ENCODE measurements at places on chromosomes 16 and 17.
A peak's percentile ranks its signal among the peaks of the same experiment; 100 is the strongest.

DNA sequence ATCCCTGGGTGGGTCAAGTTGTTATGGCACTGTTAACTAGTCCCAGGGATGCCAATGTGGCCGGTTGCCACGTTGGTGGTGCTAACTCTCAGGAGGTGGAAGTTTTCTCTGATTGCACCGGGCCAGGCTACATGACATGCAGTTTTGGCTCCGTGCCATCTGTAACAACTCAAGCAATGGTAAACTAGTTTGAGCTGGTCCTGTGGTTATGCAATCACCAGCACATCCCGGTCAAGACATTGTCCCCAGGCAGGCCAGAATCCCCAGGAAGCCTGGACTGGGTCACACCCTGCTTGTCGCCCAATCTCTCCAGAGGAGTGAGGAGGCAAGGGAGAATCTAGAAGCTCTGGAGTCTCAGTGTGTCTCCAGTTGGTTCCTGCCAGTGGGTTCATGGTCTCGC is 10.1 kb upstream of the CCL17 start:
- no peak for DNase-seq

DNA sequence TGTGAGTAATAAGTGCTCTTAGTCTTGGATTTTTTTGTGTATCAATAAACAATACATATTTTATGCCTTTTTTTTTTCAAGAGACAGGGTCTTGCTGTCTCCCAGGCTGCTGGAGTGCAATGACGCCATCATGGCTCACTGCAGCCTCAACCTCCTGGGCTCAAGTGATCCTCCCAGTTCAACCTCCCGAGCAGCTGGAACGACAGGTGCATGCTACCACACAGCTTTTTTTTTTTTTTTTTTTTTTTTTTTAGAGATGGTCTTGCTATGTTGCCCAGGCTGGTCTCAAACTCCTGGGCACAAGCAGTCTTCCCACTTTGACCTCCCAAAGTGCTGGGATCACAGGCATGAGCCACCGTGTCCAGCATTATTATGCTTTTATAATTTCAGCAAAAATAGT is 13.0 kb downstream of the ACSF2 start:
- DNase-seq, result no peak

- no peak for DNase-seq
Observed at GRCh38 chr16:6209355-6209930, 1111.8 kb upstream of the EEF2KMT start.

DNA sequence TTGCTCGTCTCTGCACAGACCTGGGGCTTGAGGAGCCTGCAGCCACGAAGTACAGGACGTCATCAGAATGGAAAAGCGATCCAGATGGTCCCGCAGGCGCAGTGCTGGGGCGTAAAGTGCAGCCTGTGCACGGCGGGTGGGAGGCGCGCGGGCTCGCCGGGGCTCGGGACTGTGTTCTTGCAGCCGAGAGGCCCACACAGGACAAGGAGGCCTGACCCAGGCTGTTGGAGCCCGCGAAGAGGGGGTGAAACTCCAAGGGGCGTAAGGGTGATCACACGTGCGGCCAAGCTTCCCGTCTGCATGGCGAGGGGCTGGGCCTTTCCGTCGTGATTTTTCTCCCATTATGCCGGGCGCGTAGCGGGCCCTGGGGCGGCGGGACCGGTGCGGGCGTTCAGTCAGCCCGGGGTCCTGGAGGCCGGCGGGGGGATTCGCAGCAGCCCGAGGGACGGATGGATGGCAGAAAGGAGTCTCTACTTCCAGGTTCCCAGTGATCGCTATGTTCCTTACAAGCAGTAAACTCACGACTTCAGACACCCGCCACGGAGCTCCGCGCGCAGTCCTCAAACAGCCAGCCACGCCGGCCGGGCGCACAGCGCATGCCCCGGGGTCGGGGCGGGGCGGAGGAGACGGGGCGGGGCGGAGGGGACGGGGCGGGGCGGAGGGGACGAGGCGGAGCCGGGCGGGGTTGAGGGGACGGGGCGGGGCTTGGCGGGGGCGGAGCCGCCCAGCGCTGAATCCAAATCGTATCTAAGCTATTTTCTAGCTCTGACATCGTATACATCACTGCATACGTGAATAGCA is 141.0 kb upstream of the KCNJ18 start:
- peak; percentile 78 for DNase-seq

GRCh38 chr17:45318561-45319230 is 1.9 kb upstream of the MAP3K14 start:
- no peak for DNase-seq

DNA sequence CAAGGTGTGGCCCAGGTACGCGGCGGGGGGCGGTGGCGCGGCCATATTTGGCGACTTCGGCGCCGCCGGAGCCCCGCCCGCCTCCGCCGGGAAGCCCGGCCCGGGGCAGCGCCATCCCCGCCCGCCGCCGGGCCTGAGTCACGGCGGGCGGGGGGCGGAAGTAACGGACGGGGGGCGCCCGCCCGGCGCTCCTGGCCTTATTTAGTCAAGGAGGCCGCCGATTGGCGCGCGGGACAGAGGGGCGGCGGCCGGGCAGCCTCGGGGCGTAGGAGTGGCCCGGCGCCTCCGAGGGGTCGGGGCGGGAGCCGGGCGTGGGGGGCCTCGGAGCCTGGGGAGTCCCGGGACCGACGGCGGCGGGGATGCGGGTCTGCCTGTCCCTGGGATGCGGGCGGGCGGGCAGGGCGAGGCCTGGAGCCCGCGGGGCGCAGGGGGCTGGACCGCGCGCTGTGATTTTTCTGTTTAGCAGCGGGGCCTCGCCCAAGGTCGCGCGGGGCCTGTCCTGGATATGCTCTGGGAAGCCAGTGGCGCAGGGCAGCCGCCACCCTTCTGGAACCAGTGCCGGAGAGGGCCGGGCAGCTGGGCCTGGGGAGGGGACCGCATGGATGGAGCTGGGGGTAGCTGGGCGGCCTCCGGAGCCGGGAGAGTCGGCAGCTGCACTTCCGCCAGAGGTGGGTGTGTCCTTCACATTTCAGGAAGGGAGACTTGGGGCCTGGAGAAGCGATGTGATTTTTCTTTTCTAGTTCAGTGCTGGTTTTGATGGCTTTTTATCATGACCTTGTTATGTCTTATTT is 2.3 kb upstream of the ACTG1 start:
- DNase-seq, result peak; percentile 78

DNA sequence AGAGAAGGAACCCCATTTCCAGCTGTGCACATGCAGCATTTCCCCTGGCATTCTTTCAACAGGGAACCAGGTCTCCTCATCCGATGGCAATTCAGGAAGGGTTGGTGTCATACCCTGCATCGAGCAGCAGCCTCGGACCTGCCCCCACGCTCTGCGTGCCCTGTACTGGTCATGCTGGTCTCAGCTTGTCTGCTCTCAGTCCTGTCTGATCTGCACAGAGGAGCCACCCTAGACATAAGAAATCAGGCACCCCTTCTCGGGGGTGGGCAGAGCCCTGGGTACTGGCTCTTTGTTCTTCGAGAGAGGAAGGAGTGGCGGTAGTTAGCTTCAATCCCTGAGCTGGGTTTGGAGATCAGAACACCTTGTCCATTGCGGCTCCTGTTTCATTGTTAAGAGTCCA is 162.0 kb upstream of the RPH3AL start:
- no peak for DNase-seq

- DNase-seq, result peak; percentile 74
Observed at GRCh38 chr17:76381633-76382350, 2.6 kb upstream of the SPHK1 start.

All from common myeloid progenitor, CD34-positive (primary cell).